Femur (tissue), 1 donor: ENCODE measurements at places on chromosomes 1 and 21.

DNA sequence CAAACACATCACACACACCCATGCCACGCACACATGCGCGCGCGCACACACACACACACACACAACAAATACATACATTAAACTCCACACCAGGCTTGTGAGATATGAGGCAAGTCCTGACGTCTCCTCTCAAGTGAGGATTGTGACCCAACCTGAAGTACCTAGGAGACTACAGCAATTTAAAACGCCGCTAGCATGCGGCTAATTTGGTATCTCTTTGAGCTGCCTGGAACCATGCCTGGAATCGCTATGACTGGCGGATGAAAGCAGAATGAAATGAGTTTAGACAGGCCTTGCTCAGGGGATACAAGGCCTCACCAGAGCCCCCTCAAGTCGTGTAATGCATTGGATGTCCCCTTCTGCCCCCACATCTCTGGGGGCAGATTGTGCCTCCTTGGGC, 1.6 kb upstream of the RAB7B start:
- peak; percentile 51 for DNase-seq

- DNase-seq: no peak
Observed at GRCh38 chr1:1232208-1232795, at the start of gene B3GALT6. B3GALT6 (plus strand) TSS chr1:1232237; CDS start chr1:1232279, 42 bp downstream.

GRCh38 chr1:14138135-14138506, 438.1 kb downstream of the PRDM2 start:
- DNase-seq: no peak

- no peak for DNase-seq
Observed at GRCh38 chr1:201945863-201946223, 505 bp downstream of the LMOD1 start.

- DNase-seq: no peak
Observed at GRCh38 chr1:52386458-52386857, 17.8 kb downstream of the ORC1 start.

GRCh38 chr1:155304558-155305063, 3.4 kb upstream of the PKLR start:
- DNase-seq: no peak
